ENCODE measurements at places on chromosomes 12 and 14.

DNA sequence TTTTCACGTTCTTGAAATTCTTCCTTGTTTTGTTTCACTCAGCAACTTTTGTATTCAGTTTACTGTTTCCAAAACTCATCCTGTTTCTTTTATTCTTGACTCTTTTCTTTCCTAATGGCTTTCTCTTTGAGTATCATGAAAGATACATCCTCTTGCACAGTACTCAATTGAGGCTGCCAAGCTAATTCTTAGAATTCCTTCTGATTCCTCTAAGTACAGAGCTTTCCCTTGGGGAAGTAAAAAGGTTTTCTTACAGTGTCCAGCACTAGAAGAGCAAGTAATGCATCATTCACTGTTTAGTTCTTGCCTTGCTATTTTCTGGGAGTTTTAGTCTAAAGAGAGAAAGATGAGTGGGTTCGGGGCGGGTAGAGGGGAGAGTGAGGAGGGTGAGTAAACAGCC, 154.1 kb downstream of the NEDD1 start:
- DNase-seq, result no peak

DNA sequence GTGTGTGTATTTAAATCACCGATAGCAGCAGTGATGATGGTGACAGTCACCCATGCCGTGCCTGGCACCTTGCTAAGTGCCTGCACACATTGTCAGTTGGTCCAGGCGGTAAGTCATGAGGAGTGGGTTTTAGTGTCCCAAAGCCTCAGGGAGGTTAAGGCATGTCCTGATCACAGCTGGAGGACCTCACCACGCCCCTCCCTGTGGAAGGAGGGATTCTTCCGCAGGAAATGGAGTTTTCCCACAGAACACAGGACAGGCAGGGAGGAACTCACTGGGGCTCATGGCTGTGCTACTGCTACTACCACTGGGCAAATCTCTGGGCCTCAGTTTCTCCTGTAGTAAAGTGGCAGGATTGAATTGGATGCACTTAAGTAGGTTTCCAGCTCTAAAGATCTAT, 142.3 kb downstream of the CACNA1C start:
- DNase-seq, result no peak

GRCh38 chr14:94593749-94594431, 12.7 kb downstream of the SERPINA5 start:
- DNase-seq, result no peak

- DNase-seq, result no peak
These were observed 10.9 kb downstream of the DCP1B start for GRCh38 chr12:1993341-1993740.

- DNase-seq, result no peak
These were observed 71.1 kb upstream of the SOX5 start for GRCh38 chr12:24020397-24021163.

GRCh38 chr14:102063808-102064429, 22.9 kb downstream of the HSP90AA1 start:
- no peak for DNase-seq

Measured in stimulated activated CD4-positive, alpha-beta T cell treated with anti-CD3 and anti-CD28 coated beads, TNF-alpha, amount 100 ng/mL, for 1 hour (primary cell).